ENCODE measurements at places on chromosomes 16 and 17.
A peak's percentile ranks its signal among the peaks of the same experiment; 100 is the strongest.

DNA sequence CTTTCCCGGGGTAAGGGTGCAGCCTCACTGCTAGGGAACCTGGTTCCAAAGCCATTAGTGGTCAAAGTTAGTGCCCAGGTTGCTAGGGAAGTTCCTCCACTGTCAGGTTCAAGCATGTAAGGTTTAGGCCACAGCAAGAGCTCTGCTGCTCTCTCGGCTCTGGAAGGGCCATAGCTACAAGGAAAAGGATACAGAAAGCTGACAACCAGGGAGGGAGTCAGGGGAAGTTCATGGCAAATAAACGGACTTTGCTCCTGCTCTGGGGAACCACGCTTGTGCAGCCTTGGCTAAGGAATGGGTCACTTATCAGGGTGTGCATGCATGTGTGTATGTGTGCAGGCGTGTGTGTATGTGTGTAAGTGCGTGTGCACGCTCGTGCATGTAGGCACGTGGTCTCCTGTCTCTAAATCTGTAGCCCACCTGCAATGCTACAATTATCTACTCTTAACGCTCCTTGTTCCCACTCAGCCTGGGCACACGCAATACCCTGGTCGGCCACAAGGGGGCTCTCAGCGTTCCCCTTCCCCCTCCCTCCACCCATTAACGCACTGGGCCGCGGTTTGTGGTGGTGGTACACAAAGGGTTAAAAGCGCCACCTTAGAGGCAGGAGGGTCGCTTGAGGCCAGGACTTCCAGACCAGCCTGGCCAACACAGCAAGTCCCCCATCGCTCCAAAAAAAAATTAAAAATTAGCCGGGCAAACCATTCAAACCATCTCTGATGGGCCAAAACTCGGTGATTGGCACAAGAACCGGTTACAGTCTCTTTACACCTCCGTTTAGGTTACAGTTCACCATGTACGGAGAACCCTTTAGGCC, 48.4 kb upstream of the KDM8 start:
- peak; percentile 35 for DNase-seq

DNA sequence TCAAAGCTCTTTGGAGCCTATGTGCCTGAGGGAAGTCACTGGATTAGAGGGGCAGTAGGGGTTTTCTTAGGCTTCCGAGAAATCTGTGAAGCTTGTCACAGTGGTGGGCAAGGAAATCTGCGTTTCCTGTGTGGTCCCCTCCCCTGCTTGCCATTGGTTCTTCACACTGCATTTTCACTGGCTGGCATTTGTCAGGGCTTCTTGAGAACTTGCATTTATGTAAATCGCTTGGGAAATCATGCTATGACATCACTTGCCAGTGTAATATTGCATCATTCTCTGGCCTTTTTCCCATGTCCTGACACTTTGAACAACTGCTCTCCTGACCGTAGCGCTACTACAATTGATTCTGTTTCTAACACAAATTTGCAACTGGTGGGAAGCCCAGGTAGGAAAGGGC, 1.8 kb downstream of the CACNG3 start:
- DNase-seq: no peak

DNA sequence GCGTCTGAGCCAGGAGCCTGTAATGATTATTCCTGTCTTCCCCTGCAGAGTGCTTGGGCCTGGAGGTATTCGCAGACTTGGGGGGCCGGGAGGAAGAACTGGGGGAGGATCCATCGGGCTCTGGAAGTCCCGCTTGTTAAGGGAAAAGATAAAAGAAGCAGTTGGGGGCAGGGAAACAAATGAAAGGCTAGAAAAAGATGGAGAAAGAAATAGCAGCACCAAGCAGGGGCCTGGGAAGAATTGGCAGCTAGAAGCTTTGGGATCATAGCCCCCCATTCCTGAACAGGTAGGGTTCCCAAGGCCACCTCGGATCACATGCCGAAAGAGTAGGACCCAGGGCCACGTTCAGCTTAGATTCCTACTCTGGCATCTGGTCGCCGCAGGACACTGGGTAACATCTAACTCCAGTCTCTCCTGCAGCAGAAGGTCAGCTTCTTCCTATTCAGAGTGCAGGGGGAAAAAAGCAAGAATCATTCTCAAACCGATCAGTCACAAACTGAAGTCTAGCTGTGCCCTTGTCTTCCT, 23.6 kb downstream of the ADAM11 start:
- no peak for DNase-seq

- no peak for DNase-seq
Measured at GRCh38 chr17:72176951-72177660, 56.3 kb downstream of the SOX9 start.

DNA sequence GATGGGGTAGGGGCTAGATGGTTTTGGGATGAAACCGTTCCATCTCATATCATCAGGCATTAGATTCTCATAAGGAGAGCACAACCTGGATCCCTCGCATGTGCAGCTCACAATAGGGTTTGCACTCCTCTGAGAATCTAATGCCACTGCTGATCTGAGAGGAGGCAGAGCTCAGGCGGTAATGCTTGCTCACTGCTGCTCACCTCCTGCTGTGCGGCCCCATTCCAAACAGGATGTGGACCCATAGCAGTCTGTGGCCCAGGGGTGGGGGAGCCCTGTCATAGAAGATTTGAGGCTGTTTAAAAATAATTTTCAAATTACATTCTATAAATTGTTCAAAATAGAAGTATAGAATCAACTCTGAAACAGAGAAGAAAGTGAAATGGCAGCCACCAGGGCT, 50.8 kb downstream of the PHKB start:
- no peak for DNase-seq

- DNase-seq: no peak
Measured at GRCh38 chr17:29331708-29332085, 37.7 kb upstream of the NUFIP2 start.

GRCh38 chr16:81834868-81835267, 55.8 kb downstream of the PLCG2 start:
- no peak for DNase-seq

DNA sequence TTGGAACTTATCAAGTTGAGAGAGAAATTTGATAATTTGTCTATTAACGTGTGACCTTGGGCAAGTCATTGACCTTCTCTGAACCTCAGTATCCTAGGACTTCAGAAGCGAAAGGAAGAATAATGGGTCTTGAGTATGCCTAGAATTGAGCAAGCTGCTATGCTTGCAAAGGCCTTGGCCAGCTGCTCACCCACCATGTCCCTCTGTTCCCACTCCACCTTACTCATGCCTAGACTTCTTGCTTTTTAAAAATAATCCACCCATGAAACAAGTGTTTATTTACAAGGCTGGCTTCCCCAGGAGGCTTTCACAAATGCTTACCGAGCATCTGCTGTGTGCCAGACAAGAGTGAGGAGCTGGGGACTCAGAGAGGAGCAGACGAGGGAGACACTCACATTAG, 590.6 kb downstream of the MAF start:
- no peak for DNase-seq

GRCh38 chr16:84851192-84852127, 31.7 kb downstream of the CRISPLD2 start:
- DNase-seq: no peak

DNA sequence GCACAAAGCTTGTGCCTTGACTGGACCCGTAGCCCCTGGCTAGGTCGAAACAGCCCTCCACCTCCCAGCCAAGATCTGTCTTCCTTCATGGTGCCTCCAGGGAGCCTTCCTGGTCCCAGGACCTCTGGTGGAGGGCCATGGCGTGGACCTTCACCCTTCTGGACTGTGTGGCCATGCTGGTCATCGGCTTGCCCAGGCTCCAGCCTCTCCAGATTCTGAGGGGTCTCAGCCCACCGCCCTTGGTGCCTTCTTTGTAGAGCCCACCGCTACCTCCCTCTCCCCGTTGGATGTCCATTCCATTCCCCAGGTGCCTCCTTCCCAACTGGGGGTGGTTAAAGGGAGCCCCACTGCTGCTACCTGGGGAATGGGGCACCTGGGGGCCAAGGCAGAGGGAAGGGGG, 3.5 kb downstream of the CTRL start:
- DNase-seq: no peak

DNA sequence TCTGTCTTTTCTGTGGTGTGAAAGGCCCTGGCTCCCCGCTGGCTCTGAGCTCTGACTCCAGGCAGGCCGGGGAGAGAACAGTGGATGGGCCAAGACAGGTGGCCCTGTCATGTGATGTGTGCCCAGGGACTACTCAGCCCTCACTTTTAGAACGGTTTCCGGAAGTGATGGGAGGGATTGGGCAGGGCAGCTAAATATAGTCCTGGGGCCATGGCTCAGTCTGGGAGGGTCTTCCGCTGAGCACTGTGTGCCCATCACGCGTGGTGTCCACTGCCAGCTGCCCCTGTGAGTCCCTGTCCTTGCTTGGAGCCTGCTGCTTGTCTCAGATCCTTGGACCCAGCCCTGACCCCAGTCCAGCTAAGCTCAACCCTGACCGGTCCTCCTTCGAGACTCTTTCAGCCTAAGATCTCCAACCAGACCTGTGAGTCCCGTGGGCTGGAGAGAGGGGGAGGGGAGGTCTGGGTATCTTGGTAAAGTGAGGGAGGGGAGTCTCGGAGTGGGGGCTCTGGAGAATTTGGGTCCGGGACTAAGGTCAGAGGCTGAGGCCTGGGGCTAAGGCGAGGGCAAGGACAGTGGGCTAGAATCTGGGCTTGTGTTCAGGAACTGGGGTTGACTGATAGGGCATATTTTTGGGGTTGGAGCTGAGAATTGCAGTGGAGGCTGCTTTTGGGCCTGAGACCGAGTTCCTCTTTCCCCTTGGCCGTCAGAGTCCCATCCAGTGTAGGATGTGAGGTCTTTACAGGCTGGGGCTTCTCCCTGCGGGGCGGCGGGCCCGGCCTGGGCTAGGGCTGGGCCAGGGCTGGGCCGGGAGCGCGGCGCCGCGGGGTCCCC, at the start of gene TRIM72:
TRIM72 (plus strand) TSS at position 243 of the 831 bp plus-strand sequence. CDS start 620 bp downstream, outside the sequence.
- no peak for DNase-seq

- DNase-seq: no peak
Measured at GRCh38 chr16:54185045-54185444, 101.5 kb downstream of the IRX3 start.

DNA sequence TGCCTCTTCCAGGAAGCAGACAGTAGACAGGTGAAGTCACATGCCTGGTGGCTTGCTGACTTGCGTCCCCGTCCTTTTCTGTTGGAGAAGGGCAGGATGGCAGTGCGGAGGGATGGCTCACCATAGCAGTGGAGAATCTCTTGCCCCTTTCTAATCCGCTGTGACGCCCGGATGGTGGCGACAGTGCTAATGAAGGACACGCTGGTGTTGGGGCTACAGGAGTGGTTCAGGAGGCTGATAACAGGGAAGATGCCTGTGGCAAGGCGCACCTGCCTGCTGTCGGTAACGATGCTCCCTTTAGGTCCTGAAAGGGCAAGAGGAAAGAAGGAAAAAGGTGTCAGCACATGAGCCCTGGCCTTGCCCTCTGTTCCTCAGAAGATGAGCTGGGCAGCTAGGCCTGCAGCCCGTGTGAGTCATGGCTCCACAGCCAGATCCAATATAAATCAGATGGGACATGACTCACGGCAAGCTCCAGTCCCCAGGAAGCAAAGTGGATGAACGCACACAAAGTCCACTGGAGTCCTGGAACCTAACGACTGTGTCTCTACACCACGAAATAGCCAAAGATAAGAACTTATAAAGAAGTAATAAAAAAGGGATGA, 25.5 kb downstream of the SERPINF1 start:
- DNase-seq: no peak

DNA sequence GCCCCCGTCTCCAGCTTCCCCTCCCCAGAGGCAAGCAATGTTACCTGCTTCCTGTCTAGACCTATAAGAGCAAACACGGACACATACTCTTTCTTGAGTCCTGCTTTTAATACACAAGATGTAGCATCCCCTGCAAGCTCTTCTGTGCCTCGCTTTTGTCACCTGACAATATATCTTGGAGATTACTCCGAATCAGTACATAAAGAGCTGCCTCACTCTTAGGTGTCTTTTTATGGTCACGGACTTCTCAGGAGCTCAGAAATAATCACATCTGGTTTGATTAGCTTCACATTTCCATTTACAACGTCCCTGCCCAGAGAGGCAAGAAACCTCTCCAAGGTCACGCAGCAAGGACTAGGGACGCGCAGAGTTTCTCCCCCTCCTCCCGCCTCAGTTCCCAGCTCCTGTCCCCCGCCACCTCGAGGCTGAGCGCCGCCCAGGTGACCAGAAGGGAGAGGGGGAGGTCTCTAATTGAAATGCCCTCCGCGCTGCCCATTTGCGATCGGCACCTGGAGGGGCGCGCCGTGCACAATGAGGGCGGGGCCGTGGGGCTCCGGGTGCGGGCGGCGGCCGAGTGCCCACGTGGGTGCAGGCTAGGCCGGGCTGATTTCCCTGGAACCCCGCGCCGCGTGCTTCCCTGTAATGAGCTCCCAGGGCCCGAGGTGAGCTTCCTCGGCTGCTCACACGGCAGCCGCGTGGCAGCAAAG, 13.8 kb upstream of the SEZ6 start:
- no peak for DNase-seq

GRCh38 chr16:3654249-3654991, at the start of gene DNASE1:
TSS of gene DNASE1 (plus strand) at chr16:3654691. CDS start at chr16:3655374, 683 bp downstream.
- no peak for DNase-seq
